ENCODE measurements at places on chromosomes 1 and 21.

DNA sequence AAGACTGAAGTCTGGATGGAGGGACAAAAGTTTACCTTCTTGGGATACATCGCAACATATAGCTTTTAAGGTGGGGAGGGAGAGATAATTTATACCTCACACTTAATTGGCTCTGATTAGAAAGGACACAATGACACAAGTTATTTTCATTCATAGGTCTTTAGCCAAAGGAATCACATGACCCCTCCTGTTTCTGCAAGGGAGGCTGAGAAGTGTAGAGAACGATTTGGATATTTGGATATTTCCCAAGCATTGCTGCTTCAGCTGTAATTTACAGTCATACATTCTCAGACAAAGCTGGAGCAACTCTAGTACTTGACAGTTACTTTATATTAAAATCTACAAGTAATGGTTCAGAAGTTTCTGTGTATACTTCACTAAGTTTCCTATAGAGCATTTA is 24.2 kb downstream of the DAP3 start:
- no peak for DNase-seq

DNA sequence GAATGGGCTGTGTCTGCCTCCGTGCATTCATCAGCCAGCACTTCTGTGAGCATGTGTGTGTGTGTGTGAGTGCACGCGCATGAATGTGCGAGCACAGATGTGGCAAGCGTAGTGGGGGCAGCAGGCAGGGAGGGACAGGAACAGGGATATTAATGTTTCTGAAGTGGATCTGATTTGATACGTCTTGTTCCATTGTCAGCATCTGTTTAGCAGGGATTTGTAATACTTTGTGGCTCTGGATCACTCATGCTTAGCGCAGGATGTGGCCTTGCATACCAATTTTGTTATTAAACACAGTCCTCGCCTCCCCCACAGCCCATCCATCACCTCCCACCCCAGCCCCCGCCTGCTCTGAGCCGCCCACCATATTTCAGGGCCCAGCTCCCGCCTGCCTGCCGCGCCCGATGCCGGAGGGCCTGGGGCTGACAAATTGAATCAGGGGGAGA is 52.4 kb downstream of the TMEM53 start:
- no peak for DNase-seq

DNA sequence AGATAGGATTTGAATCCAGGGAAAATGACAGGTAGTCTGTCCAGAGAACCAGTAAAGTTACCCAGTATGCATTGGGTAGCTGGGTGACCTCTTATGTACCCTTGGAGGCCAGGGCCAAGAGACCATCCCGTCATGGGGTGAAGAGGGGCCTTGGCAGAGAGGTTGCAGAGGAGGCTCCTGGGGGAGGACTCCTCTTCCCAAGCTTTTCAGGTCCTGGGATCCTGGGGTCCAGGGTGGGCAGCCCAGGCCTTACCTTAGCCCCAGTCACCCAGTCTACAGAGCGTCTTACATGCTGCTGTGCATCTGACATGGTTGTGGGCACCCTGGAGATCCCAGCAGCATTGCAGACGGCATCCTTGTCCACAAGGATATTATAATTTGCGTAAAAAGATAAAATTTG is 14.0 kb downstream of the PMF1 start:
- no peak for DNase-seq

- DNase-seq = no peak
Measured at GRCh38 chr1:150567341-150567716, 12.1 kb downstream of the MCL1 start.

DNA sequence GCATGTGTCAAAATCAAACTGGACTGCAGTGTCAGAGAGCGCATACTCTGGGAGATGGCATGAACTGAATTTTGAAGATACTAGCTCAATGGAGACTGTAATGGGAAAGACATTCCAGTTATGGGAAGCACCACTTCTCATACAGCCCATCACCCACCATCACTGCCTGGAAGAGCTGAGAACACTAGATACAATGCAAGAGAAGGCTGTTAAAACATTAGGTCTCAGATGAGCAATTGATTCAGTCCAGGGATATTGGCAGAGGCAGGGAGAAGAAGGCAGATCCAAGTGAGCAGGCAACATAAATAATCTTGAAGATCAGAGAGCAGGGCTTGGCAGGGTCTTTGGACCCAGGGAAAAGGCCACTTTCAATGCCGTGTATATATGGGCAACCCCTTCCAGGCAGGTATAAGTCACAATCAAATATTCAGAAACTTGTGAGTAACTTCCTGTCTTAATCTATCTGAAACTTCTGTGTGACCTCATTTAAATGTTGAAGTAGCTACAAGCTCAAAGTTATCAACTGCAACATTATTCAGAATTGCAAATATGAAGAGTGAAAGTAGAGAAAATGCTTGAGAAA is 290.3 kb upstream of the SGIP1 start:
- no peak for DNase-seq

- no peak for DNase-seq
Measured at GRCh38 chr1:201084295-201084694, 27.9 kb downstream of the CACNA1S start.

GRCh38 chr1:45541193-45541592 is 9.4 kb upstream of the AKR1A1 start:
- DNase-seq = no peak

- DNase-seq = no peak
Measured at GRCh38 chr1:37998913-37999429, 6.3 kb downstream of the FHL3 start.

DNA sequence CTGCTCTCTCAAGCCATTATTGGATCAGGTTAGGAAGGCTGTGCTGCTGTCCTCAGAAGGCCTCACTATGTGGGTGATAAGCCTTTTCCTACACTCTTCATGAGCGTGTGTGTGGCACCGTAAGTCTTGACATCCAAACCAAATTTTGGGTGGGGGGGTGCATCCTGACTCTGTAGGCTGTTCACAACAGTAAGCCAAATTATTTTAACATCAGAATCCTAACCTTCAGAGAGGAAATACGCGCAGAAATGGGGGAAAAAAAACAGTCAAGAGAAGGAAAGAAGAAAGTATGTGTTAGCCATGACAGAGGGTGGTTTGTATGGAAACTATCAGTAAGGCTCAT is 21.0 kb downstream of the STPG1 start:
- DNase-seq = no peak

DNA sequence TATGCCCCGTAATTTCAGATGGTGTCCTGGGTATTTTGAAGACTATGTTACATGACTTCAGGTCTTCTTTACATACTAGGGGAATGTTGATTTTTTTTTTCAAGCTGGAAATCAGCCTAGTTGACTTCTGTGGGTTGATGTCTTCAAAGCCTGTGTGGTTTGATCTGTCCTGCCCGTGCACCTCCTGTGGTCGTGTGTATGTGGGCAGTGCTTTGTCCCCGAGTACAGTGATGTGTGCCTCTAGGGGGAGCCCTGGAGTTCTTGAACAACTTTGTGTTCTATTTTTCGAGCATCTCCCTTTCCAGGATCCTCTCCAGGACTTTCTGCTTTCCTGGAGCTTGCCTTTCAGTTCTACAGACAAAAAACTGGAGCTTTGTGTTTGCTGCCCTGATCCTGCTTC is 28.9 kb downstream of the OBSCN start:
- DNase-seq = no peak

- no peak for DNase-seq
Measured at GRCh38 chr21:45383615-45384201, 21.3 kb upstream of the COL18A1 start.

GRCh38 chr1:247360116-247360898 is 28.6 kb upstream of the ZNF496 start:
- no peak for DNase-seq

DNA sequence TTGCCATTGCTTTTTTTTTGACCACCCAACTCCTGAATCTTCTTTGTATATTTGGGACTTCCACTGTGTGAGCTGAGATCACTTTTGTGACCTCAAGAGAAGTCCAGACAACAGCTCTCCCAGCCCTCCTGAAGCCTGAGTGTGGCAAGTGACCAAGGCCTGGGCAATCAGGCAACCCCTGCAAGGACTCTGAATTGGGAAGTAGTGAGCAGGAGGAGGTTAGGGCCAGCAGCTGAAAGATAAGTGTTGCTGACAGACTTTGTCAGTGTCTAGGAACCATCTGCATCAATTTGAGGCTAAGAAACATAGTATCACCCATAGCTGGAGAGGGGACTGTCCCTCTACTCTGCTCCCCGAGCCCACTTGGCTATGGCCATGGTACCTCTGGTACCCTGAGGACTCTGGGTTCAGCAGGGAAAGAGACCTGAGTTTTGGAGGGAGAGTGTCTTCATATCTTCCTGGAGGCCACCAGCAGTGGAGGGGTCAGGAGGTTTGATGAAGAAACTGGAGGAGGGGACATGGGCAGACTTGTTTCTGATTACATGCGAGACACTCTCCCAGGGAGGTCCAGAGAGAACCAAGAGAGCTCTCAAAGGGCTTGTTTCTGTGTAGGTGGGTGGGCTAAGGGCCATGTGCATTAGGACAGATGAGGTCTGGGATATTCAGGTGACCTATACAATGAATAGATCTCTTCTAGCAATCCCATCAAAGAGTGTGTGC is 147.0 kb upstream of the DNAH14 start:
- DNase-seq = no peak

DNA sequence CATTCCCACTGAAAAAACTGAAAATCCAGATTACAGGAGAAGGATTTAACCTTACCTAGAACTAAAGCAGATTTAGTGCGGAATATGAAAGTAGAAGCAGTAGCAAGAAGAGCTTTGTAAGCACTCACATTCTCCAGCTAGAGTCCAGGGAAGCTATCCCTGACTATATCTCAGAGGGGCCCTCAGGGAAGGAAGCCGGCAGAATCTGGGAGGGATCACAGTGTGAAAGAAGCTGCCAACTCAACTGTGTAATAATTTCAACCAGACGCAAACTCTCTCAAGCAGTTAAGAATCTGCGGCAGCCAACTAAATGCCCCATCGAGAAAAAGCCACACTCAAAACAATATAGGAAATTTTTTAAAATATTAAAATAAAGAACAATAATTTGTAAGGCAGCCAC is 163.8 kb downstream of the EIF4G3 start:
- DNase-seq = no peak

GRCh38 chr1:219666242-219666641 is 53.3 kb upstream of the ZC3H11B start:
- no peak for DNase-seq

- DNase-seq = no peak
Measured at GRCh38 chr1:241470908-241471590, 48.5 kb downstream of the FH start.
